ENCODE measurements at places on chromosomes 4 and X.

GRCh38 chr4:15883610-15884243, 54.8 kb downstream of the FGFBP1 start:
- DNase-seq, result no peak

- no peak for DNase-seq
These were observed 26.0 kb downstream of the ARL13A start for GRCh38 chrX:100995469-100995868.

DNA sequence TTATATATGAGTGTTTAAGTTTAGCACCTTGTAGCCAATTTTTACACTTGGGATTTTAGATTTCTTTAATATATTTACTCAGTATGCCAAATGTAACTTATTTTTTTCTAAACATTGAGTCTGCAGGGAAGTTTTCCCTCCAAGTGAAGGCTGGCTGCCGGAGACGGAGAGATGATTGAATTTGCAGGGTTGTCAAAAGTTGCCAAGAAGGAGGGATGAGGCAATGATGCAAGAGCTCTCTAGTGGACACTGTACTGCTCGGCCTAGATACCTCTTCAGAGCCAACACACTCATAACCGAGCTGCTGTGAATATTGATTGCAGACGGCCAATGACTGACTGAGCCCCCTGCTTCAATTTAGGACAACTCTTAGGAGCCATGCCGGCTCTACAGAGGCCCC, 318.6 kb upstream of the CASK start:
- DNase-seq, result no peak

GRCh38 chrX:45768666-45769236, 568.1 kb upstream of the DIPK2B start:
- no peak for DNase-seq

GRCh38 chr4:150874338-150875226, 140.5 kb downstream of the LRBA start:
- no peak for DNase-seq

GRCh38 chr4:80229128-80229527, 31.8 kb downstream of the PRDM8 start:
- no peak for DNase-seq

DNA sequence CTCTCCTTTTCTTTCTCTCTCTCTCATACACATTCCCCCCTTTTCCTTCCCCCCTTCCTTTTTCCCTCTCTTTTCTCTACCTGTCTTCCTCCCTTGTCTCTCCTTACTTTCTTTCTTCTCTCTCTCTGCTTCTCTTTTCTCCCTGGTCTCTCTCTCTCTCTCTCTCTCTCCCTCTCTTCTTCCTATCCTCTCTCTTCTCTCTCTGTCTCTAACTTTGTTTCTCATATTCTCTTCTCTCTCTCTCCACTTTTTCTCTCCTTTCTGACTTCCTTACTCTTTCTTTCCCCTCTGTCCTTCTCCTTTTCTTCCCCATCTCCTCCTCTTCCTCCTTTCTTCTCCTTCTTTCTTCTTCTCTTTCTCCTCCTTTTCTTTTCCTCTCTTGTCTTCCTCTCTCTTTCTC, 103.4 kb downstream of the ARSF start:
- DNase-seq, result no peak

DNA sequence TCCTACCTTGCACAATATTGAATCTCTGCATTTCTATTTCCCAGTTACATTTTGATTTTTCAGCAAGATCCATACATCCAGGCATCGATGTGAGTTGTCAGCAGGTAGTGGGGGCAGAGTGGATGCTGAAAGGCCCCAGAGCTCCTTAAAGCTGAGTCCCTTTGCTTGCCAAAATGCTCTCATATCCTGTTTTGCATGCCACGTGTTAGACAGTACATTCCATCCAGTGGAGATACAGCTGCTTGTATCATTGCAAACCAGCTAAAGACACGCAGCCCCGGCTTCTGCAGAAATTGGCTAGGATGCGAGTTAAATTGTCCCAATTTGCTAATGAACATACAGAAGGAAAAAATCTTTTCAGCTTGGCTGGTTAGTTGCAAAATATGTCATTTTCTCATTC, 179.6 kb upstream of the MXRA5 start:
- DNase-seq, result no peak

- DNase-seq, result no peak
These were observed 43.6 kb downstream of the STARD8 start for GRCh38 chrX:68690936-68691501.

DNA sequence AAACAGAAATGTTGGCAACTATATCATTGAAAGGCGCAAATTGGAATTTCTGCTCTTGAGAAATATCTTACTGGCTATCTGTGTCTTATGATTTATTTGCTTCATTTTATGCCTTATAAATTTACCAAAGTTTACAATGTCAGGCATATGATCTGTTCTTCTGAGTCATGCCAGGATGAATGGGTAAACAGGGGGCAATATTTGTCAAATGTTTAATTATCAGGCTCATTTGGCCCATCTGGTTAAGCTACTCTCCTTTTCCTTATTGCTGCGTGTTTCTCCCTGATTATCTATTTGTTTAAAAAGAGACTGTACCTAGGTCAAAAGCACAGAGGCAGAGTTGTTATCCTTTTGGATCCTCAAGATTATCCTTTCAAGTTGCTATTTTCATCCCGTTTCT, 903.8 kb upstream of the PCDH10 start:
- DNase-seq, result no peak

DNA sequence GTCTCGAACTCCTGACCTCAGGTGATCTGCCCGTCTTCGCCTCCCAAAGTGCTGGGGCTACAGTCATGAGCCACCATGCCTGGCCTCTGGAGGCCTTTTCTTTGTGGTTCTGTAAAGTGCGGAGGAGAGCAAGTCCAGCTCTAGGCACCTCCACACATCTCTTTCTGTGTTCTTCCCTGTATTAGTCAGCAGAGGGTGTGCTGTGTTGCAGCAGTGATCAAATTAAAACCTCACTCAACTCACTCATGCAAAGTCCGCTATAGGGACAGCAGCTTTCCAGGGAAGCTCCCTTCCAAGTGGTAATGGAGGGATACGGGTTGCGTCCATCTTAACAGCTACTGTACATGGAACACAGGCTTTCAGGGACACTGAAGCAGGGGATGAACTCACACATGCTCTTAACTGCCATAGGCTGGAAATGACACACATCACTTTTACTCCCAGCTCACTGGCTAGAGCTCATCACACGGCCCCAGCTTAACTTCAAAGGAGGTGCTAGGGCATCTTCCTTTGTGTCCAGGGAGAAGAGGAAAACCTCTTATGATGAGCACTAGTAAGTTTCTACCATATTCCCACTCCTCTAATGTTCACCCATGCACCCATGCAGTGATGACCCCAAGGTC, 36.0 kb upstream of the CCNG2 start:
- DNase-seq, result no peak

DNA sequence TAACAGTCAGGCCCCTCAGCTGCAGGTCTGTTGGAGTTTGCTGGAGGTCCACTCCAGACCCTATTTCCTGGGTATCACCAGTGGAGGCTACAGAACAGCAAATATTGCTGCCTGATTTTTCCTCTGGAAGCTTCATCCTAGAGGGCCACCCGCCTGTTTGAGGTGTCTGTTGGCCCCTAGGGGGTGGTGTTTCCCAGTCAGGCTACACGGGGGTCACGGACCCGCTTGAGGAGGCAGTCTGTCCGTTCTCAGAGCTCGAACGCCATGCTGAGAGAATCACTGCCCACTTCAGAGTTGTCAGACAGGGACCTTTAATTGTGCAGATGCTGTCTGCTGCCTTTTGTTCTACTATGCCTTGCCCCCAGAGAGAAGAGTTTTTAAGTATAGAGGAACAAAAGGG, 160.8 kb downstream of the DKK2 start:
- DNase-seq, result no peak

DNA sequence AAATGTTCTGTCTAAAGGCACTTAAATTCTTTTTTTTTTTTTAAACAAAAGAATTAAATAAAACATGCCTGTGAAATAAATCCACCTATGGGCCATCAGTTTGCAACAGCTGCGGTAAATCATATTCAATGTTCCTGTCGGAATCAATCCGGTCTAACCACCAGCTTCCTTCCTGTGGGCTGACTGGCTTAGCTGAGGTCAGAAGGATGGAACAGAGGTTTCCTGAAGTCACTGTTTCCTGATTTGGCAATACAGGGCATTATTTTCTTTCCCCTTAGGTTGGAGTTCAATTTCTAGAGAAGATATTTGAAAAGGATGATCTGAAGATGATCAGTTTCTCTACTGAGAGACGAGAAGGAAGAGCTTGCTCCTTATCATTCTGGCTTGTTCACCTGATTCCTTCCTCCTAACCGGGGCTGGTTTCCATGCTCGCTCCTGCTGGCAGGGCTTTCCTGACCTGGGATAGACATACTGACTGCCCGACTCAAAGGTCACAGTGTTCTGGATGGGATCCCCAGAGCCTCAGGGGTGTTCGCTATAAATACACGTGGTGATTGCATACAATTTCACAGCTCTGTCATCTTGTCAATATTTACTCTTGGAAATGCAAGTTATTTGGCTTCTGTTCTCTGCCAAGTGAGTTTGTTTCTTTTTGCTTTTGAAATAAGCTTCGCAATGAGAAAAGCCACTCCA, 21.7 kb downstream of the PDLIM3 start:
- DNase-seq, result peak; percentile 10

GRCh38 chr4:3524920-3525319, 7.3 kb downstream of the LRPAP1 start:
- no peak for DNase-seq

DNA sequence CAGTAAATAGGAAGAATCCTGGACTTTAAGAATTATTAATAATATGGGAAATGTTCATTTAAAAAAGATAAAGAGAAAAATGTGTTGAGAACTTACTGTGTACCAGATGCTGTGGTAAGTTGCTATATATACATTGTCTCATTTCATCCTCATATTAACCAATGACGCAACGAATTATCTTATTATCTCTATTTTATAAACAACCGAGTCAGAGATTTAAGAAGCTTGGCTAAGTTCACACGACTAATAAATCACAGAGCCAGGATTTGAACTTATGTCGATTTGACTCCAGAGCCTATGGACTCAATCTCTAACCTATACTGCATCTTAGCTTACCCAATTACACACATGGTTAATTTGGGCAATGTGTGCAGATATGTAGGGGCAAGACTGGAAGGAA, 15.5 kb upstream of the DCTD start:
- no peak for DNase-seq

DNA sequence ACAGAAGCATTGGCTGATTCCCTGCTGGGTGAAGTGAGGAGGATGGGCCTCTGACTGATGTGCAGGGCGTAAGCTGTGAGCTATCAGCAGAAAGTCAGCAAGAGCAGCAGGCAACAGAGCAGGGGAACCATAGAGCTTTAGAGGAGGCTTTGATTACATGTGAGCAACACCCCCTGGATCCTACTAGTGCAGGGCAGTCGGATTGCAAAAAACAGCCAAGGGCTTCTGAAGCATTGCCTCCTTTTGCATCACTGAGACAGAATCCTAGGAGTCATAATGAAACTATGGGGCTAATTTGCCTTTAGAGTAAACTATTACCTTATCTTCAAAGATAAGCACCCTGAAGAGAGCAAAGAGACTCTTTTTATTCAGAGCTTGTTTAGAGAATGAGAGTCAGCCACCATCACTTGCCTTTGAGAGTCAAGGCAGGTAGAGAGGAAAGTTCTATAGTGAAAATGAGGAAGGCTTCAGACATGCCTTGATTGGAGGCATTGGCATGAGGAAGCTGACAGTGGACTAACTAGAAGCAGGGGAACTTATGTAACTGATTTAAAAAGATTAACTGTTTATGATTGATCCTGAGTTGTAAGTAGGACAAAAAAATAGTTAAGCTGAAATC, 420.3 kb downstream of the PDHA2 start:
- no peak for DNase-seq

DNA sequence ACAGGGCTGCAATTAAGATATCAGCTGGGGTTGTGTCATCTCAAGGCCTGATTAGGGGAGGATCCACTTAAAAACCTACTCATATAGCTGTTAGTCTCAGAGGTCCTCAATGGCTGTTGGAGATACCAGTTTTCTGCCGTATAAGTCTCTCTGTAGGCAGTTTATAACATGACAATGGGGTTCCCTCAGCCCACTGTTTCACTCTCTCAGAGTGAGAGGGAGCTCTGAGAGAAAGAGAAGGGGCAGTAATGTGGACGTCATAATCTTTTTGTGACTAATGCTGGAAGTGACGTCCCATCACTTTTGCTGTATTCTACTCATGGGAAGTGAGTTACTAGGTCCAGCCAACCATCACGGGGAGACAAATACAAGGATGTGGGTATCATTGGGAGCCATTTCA, 70.3 kb downstream of the STIM2 start:
- no peak for DNase-seq

GRCh38 chrX:104427693-104428092, 138.3 kb upstream of the IL1RAPL2 start:
- no peak for DNase-seq

GRCh38 chr4:121252224-121252806, 88.2 kb upstream of the TNIP3 start:
- DNase-seq, result peak; percentile 49

DNA sequence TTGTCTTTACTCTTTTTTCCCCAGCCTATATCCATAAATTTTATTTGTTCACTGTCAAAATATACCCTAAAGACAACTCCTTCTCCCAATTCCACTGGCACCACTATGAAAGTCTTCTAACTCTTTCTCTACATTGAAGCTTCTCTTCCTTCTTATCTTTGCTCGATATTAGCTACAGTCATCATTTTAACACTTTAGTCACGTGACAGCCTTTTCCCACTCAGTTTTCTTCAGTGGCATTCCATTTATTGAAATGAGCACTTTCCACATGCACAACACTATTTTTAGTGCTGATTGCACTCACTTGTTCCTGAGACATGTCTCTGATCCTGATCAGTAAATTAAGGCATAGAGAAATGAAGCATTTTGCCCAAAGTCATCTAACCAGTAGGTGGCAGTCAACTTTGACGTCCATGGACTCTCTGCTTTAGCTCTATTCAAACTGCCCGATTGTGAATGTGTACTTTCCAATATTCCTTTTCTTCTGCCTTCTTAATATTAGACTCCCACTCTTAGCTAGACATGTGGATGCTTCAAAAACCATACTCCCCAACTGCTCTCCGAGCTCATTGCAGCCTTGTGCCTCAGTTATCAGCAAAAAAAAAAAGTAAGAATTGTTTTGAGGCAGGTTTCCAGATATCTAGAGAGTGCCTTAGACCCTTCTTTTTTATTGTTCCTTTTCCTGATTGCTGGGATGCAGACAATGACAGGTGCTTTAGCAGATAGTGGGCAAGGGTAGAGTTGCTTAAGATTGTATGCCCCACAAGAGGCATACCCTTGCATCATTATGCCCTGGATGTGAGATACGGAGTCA, 394.4 kb upstream of the ADGRL3 start:
- no peak for DNase-seq

DNA sequence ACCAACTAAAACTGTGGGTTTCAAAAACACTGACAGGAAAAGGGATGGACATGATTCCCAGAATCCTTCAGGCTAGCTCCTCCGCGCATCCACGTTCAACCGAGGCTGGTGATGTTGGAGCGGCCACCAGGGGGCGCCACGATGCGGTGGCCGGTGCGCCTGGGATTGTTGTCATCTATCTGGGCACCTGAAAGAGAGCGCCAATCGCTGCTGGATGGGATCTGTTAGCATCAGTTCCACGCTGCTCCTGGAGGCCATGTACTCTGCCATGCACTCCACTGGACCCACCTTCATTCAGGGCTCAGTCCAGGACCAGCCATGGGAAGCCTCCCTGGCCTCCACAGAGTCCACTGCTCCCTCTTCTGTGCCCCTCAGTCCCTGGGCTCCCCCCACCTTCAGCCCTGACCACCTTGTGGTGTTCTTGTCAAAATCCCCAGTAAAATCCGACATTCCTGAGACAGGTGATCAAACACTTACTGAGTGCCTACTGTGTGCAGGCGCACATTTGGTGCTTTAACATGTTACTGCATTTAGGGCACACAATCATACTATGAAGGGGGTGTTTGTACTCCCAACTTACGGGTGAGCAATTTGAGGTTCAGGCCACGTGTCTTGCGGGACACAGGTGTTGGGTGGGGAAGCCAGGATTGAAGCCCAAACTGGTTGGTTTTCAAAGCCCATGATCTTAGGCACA, 71.1 kb downstream of the CRMP1 start:
- DNase-seq, result no peak
